ENCODE measurements at places on chromosomes 7 and 10.

DNA sequence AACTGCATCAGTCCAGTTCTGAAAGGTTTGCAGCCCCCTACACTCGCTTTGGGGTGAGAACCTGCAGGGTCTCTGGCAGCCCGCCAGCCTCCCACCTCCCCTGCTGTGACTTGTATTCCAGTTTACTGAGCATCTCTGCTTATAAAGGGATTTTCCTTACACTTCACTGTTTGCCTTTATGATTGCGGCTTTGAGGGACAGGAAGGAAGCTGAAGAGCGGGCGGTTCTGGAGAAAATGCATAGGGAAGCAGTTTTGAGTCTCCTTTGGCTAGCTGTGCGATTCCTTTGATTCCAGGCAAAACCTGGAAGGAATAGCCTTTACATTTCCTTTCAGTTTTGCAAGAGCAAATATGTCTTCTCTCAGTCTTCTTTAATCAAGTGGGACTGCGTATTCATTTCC is 65.0 kb upstream of the TRIM8 start:
- no peak for DNase-seq

- DNase-seq: no peak
Observed at GRCh38 chr7:36439624-36440023, 50.0 kb downstream of the ANLN start.

DNA sequence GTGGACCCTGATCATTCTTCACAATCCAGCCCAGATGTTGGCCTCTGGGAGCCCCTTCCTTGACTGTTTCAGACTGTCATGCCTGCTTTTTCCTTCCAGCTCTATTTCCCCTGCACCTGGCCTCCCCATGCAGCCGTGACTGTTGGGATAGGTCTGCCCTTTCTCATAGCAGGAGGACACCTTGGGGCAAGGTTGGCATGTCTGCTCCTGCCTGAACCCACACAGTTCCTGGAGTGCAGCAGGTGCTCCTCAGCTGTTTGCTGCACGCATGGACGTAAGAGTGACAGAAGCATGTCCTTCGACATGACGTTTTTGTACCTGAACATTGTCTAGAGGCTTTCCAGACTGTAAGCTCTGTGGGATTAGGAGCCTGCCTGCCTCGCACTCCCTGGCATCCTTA is 24.0 kb downstream of the POR start:
- no peak for DNase-seq

GRCh38 chr10:11113156-11113555 is 95.5 kb downstream of the CELF2 start:
- no peak for DNase-seq

DNA sequence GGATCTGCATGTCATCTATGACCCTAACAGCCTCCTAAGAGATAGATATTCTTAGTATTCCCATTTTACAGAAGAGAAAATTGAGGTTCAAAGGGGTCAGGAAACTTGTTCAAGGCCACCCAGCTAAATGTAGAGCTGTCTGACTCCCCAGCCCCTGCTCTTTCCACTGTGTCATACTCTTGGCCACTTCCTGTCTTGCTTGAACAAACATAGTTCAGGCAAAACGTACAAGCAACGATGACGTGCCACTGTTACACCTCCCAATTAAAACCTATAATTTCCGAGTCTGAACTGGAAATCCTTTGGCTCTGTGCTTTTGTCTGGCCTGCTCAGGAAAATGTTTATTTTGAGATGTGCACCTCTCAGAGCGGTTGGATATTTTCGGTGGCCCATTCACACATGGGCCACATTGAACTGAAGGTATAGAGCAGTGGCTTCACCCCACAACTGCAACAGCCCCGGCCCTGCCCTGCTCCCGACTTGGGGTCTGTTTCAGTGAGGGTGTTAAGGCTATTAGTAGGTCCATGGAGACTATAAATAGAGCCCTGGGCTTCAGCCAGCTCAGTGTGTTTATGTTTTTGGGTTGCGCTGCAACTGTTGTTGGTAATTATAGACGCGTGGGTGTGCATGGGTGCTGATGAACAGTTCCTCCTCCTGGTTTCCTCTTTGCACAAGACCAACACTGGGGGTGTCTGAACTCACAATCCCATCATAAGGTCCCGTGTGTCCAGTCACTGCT is 172.3 kb upstream of the ADO start:
- DNase-seq: peak; percentile 23

DNA sequence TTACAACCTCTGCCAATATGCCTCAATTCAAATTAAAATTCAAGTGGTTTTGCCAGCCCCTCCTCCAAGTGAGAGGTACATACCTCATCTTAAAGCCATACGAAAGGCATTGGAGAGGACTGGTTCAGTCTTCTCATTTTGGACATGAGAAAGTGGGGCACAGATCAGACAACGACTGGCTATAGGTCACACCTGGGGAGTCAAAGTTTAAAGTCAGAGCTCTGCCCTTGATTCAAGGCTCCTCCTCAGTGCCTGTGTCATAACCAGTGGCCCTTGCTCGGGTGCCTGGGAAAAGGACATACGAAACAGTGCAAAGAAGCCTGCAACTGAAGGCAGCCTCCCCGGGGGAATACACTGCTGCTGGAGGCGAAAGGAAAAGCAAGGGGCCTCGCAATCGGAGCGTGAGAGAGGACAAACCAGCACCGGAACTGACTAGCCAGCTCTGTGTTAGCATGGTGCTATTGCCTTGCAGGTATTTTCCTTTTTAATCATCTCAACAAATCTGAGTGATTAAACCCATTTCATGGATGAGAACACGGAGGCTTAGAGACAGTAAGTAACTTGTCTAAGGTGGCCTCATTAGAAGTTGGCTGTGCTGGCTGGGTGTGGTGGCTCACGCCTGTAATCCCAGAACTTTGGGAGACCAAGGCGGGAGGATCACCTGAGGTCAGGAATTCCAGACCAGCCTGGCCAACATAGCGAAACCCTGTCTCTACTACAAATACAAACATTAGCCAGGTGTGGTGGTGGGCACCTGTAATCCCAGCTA is 1.1 kb upstream of the MTPAP start:
- DNase-seq: no peak

DNA sequence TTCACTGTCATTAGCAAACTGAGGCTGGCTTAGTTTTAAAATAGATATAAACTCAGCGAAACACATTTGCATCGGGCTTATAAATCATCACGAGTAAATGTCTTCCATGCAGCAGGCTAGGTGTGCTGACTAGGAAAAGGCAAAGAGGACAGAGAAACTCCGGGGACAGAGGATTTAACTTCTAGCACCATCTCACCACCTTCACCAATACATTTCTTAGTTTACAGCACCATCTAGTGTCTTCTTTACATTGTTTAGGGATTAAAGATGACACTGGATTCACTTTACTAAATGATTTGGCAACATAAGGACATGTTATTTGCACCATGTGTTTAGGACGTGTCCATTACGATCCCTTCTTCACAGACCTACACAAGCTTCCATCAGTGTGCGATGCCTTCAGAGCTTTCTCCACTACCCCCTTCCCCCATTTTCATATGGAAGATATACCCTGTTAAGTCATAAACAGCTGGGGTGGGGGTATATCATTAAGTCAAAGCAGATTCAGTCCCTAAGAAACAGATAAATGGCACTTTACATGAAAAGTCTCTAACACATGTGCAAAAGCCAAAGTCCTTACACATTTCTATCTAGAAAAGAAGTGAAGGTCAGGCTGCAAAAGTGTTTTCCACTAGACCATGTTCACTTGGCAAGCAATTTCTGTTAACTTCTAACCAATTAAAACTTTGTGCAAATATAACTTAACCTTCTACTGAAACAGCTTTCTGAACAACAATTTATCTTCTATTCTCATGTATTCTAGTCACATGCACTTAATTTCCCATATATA is 103.3 kb downstream of the GRB10 start:
- DNase-seq: no peak

GRCh38 chr10:1630304-1630703 is 107.0 kb downstream of the ADARB2 start:
- DNase-seq: no peak

DNA sequence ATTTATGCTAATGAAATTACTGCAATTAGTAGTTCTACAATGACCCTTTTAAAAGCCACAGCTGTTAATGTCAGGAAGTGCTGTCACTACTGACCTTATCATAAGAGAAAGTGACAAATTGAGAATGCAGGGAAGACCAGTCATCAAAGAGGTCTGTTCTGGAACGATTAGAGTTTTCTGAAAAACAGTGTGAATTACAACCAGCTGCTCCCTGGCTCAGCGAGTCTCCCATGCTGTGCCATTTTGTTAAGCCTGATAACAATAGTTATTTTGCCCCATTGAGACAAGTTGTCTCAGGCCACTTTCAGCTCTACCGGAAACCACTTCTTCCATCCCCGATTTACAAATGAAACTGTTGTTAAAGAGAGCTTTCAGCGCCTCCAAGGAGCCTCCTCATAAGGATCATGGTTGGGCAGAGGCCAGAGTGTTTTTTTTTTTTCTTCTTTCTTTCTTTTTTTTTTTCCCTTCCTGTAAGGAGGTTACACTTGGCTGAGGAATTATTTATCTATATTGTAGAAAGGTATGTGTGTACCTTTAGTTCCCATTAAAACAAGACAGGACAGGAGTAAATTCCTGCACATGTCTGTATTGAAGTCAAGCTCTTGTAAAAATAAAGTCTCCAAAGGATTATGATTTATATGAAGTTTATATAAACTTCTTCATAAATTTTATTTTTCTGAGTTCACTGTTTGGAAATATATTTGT is 173.6 kb downstream of the CDCA7L start:
- DNase-seq: no peak

GRCh38 chr7:2182461-2182860 is 50.3 kb downstream of the MAD1L1 start:
- DNase-seq: no peak

DNA sequence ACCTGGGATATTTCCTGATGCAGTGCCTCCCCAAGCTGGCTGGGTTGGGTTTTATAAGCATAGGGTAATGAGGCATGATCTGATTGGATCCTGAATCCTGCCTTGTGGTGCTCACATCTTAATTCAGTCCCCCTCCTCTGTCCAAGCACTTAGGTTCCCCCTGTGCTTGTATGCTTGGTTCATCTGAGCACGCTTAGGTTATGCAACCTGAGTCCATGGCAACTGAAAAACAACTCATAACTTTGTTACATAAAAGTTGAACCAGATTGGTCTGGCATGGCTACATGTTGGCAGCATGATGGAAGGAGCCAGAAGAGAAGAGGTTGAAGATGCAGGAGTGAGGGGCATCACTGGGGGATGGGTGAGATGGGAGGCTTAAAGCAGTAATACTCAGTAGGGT is 57.3 kb upstream of the OSBPL3 start:
- DNase-seq: no peak

DNA sequence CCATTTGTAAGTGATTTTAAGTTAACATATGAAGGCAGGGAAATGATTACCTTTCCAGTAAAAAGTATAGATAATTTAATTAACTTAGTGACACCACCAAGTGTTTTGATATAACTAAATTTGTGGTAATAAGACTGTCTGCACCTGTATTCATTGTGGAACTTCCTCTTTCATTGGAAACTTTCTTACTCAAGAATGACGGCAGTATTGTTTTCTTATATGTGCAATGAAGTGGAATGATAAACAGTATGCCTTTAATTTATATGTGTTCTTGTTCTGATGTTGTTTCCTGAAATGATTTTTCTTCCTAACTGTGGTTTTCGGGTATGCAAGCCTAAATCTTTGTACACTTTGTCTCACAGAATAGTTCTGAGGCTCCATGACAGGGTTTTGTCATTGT is 46.4 kb downstream of the CASD1 start:
- DNase-seq: no peak

DNA sequence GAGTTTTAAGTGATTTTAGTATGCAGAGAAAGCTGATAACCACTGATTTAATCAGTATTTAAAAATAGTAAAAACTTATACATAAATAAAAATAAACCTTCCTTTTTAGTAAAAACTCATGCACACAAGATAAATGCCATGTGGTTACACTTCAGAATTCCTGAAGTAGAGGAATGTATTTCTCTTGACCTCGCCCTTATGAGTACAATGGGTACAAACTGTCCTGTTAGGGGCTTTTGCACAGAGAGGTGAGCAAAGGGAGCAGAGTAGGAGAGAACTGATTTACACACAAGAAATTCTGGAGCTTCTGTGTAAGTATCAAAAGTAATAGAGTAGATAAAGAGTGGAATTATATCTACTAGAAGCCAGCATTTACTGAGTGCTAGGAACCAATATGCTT is 279.6 kb downstream of the PPP1R3A start:
- no peak for DNase-seq

- no peak for DNase-seq
Observed at GRCh38 chr10:76432016-76433012, 1000.9 kb downstream of the LRMDA start.

DNA sequence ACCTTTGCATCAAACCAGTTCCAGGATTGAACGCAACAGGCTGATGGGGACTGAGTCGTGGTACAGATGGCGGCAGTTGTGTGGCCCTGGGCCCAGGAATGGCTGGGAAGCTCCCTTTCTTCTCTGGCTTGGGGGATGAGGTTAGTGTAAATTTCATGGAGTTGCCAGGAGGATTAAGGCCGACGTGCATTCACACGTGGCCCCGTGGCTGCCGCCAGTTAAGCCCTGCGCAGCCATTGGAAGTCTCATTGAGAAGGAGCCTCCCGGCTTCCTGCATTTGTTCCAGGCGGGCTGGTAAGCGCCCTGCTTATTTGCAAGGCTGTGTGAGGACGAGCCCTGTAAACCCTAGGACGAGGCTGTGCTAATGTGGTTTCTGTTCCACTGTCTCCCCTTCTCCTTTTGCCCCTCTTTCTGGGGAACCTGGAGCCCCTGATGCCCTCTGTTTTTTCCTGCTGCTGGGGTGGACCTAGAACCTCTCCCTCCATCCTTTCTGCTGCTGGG is 174.7 kb upstream of the TNRC18 start:
- no peak for DNase-seq

GRCh38 chr7:103929901-103930311 is 59.6 kb downstream of the RELN start:
- no peak for DNase-seq

GRCh38 chr7:144854839-144855424 is 19.1 kb upstream of the TPK1 start:
- no peak for DNase-seq

GRCh38 chr10:84077768-84078167 is 61.5 kb upstream of the GHITM start:
- DNase-seq: no peak

DNA sequence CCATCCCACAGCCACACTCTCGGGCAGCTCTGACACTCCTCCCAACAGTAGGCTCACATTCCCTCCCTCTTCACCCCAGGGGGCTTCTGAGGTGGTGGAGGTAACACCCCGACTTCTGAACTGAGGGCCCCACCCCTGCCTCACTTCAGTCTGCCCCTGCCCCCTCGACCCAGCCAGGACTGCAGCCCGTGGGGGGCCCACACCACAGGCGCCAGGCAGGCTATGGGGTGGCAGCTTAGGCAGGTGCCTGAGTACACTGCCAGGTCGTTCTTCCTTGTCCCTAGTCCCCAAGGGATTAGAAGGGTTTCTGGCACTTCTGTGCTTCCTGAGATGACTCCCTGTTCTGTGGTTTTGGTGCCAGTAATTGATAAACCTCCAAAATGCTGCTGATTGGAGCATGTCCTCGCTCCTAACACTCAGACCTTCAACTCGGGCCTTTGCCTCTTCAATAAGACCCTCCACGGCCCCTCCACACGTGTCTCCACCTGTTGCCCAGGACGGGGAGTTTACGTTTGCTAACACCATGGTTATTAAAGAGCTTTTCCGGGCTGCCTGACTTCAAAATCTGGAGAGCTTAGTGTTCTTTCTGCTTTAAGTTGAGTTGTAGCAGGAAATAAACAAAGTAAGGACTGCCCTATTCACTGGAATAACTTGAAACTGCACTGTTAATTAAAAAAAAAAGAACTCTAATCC is 23.8 kb upstream of the LARP4B start:
- DNase-seq: no peak

GRCh38 chr10:112209684-112210131 is 26.1 kb upstream of the GPAM start:
- no peak for DNase-seq
